ENCODE measurements at places on chromosomes 11 and 22.

GRCh38 chr11:41102471-41102870, 357.0 kb downstream of the LRRC4C start:
- no peak for DNase-seq

DNA sequence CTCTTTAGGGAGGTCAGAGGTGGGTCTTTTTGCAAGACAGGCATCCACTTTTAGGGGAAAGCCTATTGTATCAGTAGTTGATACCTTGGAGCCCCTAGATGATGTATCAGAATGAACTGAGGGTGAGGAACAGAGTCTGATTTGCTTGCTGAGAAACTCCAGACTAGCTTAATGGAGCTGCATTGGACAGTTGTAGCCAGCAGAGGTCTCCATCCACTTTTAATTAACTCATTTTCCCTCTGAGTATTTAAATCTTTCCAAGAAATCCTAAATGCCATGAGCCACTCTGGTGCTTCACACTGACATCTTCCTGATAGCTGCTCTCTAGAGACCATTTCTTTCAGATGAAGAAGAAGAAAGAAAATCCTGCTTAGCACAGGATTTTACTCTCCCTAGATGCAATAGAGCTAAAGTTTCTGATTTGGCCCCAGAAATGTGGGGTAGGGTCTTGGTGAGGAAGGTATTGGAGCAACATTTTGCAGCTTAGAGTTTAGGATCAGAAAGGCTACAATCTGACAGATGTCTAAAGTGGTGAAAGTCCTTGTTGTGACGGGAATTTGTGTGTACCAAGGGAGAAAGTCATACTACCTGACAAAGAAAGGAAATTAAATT, 38.0 kb downstream of the EXT2 start:
- no peak for DNase-seq

GRCh38 chr11:19632499-19632834, 80.2 kb upstream of the NAV2 start:
- DNase-seq, result no peak

GRCh38 chr11:57515332-57516060, at the start of gene SLC43A1:
TSS of gene SLC43A1 (minus strand) at chr11:57515702. CDS start at chr11:57514111, 1,591 bp downstream.
- no peak for DNase-seq

GRCh38 chr11:128599729-128600128, 12.4 kb upstream of the ETS1 start:
- DNase-seq, result no peak

DNA sequence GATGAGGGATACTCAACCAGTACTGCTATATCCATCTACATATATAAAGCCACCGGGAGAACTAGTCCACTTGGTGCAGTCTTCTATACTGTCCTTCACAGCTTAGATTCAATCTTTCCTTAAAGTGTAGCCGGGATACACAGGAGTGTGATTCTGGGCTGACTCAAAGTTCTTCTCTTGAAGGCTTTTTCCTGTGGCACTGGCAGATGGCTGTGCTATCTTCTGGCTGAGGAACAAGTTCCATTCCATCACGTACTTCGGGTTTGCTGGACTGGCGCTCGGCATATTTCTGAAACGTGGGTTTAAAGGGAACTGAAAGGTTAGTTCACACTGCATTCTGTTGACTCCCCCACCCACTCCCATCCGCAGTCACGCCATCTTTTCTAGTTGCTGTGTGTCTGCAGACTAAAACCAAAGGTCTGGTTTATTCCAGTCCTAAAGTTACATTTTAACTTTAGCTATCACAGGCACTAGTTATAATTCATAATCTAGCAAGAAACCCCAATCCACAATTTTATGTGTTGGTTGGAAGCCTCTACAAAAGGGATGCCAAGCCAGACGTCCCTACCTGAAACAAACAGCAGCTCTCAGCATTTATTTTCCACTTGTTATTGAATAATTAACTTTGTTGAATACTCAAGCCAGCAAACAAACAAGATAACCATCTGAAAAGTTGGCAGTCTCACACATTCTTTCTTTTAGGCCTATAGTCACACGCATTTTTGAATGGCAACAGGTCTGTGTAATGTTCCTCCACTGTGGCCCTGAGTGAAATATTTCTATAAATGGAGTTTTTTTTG, 7.5 kb upstream of the C11orf65 start:
- no peak for DNase-seq

DNA sequence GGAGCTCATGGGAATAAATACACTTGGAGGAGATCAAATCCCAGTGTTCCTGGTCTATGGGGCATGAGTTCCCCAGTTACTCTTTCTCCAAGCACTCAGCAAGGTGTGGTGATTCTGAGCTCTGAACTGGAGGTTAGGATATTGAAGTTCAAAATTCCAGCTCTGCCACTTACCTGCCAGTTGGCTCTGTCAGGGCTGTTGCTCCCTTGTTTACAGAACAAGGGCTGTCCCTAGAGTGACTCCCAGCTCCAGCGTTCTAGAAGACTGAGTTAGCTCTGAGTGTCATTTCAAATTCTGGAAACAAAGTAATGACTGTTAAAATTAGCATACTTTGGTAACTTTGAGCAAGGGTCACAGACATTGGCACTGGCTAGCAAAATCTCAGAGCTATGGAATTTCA, 69.7 kb upstream of the ZBED5 start:
- DNase-seq, result no peak

GRCh38 chr11:44367452-44367851, 57.5 kb upstream of the ALX4 start:
- DNase-seq, result no peak

- no peak for DNase-seq
These were observed 100.8 kb upstream of the TTC12 start for GRCh38 chr11:113213549-113213948.

GRCh38 chr11:44305470-44306051, 4.4 kb downstream of the ALX4 start:
- no peak for DNase-seq

DNA sequence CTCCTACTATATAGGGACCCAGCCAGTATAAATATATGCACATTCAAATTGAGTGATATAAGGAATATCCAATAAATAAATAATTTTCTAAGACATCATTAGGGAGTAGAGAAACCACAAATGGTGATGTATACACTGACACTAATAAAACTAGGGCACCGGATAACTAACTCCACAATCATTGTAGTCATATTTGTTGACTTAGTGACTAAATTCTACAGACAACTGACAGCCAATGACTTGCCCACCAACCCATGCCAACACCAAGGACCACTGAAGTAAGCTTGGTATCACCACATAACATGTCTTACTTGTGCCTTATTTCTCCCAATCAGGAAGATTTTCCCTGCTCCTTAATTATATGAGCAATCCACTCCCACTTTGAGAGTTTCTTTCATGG, 139.6 kb upstream of the TRPC6 start:
- DNase-seq, result no peak

- no peak for DNase-seq
These were observed 24.0 kb downstream of the PISD start for GRCh38 chr22:31637891-31638618.

GRCh38 chr11:105046898-105047579, 1.9 kb upstream of the CARD16 start:
- DNase-seq, result no peak

GRCh38 chr11:129947474-129947873, 52.1 kb upstream of the NFRKB start:
- DNase-seq, result no peak

DNA sequence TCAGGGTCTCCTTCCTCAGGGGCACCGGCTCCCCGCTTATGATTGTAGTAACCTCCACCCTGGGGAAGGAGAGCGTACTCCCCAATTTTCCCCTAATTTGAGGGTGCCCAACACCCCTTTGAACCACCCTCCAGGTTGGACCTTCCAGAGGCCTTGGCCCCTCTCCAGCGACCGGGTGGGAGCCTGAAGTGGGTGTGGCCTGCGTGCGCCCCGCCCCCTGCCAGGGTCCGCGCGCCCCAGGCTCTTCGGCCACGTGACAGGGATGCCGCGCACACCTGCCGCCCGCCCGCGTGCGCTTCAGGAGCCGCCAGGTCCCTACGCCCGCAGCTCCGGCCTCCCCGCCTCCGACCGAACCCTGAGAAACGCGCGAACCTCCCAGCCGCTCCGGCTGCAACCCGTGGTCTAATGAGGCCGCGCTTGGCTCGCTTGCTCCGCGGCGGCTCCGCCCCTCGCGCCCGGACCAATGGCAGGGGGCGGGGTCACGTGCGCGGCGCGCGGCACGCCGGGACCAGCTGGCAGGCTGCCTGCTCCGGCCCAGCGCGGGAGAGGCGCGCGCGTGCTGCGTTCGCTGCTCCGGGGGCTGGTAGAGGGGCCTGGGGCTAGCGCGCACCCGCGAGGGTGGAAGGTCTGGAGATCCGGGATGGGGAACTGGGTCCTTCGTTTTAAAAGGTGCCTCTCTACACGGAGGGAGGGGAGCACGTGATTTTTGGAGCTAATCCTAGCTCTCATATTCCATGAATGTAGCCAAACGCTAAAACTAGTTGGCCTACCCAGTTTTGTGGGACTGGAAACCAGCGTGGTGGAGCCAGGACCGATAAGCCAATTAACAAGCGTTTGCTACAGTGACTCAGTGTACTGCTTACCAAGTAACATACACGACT, at the start of gene FOXRED2:
Gene FOXRED2, minus strand, starts transcription at position 404 of the 881 bp plus-strand sequence. CDS start 618 bp downstream, outside the sequence.
- DNase-seq, result peak; percentile 79

DNA sequence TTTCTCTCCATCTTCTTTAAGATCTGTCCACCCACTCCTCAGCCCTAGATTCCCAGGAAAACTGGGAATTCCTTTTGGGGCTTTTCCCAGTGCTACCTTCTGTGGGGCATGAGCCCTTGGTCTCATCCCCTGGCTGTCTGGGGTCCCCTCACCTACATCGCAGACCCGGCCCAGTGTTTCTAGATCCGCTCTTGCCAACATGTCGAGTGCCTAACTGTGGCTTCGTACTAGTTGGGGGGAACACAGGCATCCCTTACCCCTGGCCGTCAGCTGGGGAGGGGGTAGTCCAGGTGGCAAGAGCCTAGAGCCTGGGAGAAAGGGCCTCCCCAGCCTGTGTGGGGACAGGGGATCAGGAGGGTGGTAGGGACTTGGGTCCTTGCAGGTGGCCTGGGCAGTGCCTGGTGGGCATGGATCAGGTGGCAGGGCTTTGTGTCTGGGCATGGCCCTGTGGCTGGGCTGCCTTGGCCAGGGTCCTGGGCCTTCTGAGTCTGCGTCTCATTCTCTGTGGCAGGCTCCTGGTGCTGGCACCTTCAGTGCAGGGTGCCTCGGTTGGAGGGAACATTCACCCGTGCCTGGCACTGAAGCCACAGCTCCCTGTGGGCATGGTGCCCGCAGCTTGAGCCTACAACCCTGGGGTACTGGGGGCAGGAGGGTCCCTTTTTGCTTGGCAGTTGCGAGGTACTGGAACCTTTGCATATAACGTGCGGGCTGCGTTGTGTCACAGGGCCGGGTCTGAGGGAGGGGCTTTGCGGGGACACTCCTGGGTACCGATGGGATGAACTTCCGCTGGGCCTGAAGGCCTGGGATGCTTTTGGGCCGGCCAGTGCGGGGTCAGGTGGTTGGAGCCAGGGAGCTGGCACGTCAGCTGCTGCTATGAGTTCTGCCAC, 4.1 kb downstream of the KCNQ1 start:
- no peak for DNase-seq

GRCh38 chr11:9568854-9569587, 4.4 kb upstream of the WEE1 start:
- no peak for DNase-seq

GRCh38 chr11:34890812-34891211, 25.4 kb downstream of the APIP start:
- DNase-seq, result no peak

- DNase-seq, result no peak
These were observed 25.2 kb downstream of the ALKBH3 start for GRCh38 chr11:43905813-43906241.

GRCh38 chr11:114296605-114297372, 590 bp downstream of the NNMT start:
- no peak for DNase-seq

- DNase-seq, result no peak
These were observed 135.2 kb upstream of the NAV2 start for GRCh38 chr11:19577391-19577975.

- DNase-seq, result no peak
These were observed 6.5 kb upstream of the IL10RA start for GRCh38 chr11:117979481-117980211.

GRCh38 chr22:49066619-49067018, 761.1 kb downstream of the BRD1 start:
- no peak for DNase-seq

DNA sequence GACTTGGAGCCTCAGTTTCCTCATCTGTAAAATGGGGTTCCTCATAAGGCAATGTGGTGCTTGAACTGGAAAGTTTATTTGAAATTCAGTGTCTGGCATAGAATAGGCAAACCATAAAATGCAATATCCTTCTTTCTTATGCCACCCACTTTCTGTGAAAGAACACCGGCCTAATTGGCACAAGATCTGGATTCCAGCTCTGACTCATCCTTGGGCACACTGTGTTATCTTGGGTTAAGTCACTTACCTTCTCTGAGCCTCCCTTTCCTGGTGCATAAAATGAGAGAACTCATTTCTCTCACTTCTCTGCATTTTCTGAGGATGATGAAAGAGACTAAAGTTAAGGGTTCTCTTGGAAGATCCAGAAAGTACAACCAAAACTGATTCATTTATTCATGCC, 5.1 kb downstream of the INSC start:
- DNase-seq, result no peak

- DNase-seq, result no peak
These were observed 31.7 kb upstream of the TMPRSS4 start for GRCh38 chr11:118045191-118045590.

GRCh38 chr22:36224245-36224644, 15.1 kb downstream of the APOL2 start:
- no peak for DNase-seq

GRCh38 chr11:63907808-63908530, 9.0 kb downstream of the RCOR2 start:
- DNase-seq, result no peak

GRCh38 chr11:83815736-83816135, 529.6 kb upstream of the CCDC90B start:
- DNase-seq, result no peak

- no peak for DNase-seq
These were observed 266.0 kb upstream of the MTNR1B start for GRCh38 chr11:92703449-92703830.

GRCh38 chr11:57248780-57249383, 11.8 kb upstream of the APLNR start:
- no peak for DNase-seq

GRCh38 chr11:61172356-61172755, 11.1 kb upstream of the VPS37C start:
- DNase-seq, result no peak

GRCh38 chr22:50569896-50570535, 7.3 kb upstream of the SYCE3 start:
- DNase-seq, result no peak

- no peak for DNase-seq
These were observed 59.6 kb upstream of the CCDC89 start for GRCh38 chr11:85745626-85746025.

GRCh38 chr11:1772270-1773130, 8.8 kb upstream of the CTSD start:
- DNase-seq, result no peak

All from stimulated activated CD8-positive, alpha-beta memory T cell treated with anti-CD3 and anti-CD28 coated beads, Interleukin-2, amount 100 ng/mL, for 1 hour (primary cell).